PC-9 (cell line): ENCODE measurements at places on chromosomes 11 and 22.

DNA sequence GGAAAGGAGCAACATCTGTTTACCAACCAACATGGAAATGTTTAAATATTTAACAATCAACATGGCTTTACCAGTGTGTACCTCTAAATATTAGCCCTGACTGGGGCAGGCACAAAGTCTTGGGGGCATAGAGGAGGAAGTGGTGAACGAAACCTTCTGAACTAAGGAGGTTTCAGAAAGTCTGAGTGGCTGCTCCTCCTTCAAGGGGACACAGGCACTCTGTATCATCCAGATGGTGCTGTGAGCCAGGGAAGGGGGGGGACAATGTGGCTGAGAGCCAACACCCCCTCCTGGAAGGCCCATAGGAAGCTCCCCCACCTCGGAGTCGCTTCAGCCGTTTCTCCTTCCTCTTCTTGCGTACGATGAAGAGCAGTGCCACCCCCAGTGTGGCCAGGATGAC is 107.7 kb downstream of the CEP164 start:
- no peak for DNase-seq

GRCh38 chr22:35174401-35175038 is 82.8 kb upstream of the HMGXB4 start:
- no peak for DNase-seq

DNA sequence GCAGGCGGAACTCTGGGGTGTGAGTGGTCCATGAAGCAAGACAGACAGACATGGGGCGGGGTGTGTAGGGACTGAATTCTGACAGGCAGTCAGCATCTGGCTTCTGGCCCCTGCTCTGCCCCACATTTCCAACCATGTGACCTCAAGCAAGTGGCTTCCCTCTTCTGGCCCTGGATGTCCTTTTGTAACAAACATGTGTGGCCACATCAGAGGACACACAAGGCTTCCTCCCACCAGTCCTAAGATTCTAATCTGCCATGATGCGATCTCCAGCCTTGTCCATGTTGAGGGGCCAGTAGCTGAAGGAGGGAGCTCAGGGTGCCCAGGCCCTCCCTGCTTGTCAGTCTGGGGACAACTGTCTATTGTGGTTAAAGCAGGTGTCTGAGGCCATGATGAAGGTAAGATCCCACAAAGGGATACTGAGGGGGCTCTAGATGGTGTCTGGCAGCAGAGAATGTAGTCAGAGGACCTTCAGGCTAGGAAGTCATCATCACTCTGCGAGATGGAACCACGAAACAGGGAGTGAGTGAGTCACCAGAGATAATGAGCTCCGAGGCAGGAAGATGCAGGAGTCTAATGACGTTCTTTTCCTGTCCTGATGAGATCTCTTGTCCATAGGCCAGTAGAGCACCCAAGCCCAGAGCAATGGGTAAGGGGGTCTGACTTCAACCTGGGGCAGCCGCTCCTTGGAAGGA is 27.4 kb downstream of the DRD2 start:
- DNase-seq: no peak

GRCh38 chr22:28942333-28942732 is 59.0 kb downstream of the ZNRF3 start:
- DNase-seq: no peak

DNA sequence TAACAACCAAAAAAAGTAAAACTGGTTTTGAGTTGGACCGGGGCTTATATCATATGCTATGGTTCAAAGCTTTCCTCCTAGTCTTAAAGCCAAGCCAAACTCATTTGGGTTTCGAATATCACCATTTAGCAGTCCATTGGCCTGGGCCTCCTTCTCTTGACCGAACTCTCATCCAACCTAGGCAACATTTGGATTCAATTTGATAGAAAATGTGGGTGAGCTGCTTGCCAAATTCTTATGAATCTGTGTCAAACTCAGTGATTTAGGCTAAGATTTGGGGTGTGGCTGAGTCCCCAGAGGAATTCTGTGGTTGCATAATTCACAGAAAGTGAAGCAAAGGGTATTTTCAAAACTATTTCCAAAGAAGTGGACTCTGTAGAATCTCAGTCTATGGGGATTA is 83.7 kb downstream of the BLID start:
- DNase-seq: no peak

DNA sequence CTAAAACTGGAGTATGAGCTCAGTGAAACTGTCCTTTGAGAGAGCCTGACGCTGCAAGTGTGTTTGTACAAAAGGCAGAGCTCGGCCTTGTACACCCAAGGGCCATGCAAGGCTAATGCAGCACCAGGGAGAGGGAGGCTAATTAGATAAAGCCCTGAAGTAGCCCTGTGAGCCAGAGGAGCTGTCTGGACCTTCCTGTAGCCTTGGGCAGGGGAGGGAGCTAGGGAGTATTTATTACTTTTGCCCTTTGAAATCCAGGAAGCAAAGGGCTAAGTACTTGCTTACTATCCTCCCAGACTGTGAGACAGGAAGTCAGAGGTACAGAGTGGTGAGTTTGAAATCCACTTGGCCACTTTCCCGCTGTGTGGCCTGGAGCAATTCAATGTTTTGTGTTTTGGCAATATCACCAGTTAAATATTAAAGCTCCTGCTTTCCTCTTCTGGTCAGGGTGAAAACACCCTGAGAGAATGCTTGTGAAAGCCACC is 10.2 kb upstream of the LDHA start:
- peak; percentile 73 for DNase-seq

DNA sequence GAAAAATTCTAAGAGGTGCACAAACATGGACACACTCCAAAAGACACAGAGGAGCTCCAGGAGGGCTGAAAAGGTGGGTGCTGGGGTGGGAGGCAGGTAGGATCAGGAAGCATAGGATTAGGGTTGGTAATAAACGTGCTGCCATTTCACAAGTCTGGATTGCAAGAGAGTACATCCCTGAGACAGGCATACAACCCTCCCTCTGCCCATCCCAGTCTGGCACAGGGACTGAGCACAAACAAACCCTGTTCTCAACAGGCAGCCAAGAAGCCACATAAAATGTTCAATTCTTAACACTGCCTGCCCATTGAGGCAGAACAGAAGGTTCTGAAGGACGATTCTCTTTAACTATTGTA is 18.5 kb downstream of the SLC35F2 start:
- DNase-seq: no peak

DNA sequence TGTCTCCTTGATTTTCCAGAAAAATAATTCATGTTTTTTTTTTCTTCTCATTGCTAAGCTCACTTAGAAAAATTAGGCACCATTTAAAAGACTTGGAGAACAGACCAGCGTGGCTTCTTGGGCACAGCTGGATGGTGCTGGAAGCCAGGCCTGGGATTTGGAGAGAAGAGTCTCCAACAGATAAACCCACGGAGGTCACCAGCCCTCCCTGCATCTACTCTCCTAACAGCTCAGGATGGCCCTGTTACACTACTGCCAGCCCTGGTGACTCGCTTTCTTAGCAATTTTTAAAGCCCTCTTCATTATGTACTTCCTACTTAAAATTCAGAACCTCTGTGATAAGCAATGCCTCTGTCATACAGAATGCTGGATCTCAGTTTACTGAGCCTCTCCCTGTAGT is 1.7 kb downstream of the PTH start:
- no peak for DNase-seq

GRCh38 chr22:46736705-46737104 is 1.3 kb downstream of the CERK start:
- DNase-seq: no peak

DNA sequence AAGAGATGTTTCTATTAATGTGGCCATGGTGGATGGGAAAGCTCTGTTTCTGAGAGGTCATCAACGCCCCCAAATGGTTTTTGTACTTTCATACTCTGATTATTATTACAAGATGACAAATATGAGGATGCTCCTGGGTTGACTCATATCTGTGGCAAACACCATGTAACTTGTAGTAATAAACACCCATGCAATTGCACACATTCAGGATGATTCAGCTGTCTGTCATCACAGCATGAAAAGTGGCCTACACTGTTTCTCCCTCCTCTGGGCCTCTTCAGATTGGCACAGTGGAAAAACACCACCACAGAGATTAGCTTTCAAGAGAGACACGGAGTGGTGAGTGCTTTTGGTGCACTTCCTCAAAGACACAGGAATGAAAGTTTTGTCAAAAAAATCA is 85.4 kb downstream of the MTNR1B start:
- peak; percentile 92 for DNase-seq

- DNase-seq: no peak
Observed at GRCh38 chr11:24521601-24522000, 24.7 kb downstream of the LUZP2 start.

GRCh38 chr11:75996523-75997442 is 181.8 kb downstream of the UVRAG start:
- DNase-seq: no peak
